ENCODE measurements at places on chromosomes 4 and X.

DNA sequence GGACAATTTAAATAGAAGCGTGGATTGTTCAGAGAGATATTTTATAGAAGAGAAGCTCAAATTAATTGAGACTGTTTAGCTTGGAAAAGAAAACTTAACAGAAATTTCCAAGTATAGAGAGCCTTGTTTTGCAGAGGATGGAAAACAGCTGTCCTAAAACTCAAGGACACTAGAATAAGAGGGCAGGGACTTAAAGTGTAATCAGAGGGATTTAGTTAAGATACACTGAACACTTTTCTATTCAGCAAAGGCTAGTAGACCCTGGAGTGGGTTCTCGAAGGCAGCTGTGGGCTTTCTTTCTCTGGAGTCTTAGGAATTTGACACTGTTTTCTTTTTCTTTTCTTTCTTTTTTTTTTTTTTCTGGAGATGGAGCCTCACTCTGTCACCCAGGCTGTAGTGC, 92.7 kb upstream of the ARX start:
- no peak for DNase-seq

- DNase-seq: no peak
Measured at GRCh38 chr4:40557736-40558135, 71.9 kb downstream of the RBM47 start.

DNA sequence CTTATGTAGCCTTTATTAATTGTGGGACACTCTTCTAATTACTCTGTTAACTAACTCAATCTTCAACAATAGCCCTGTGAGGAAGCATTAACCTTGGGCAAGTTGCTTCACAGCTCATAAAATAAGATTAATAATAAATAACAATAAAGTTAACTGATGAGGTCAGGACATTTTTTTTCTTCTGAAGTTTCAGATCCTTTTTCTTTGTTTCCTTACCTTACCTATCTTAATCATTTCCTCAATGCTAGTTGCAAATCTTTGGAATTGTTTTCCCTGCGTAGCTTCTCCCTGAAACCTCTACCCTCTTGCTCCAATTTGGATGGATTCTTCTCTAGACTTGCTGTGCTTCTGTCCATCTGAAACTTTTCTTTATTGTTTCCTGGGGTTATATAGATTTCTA, 17.5 kb upstream of the PLAC8 start:
- DNase-seq: no peak

- no peak for DNase-seq
Measured at GRCh38 chr4:124918559-124919122, 206.1 kb upstream of the ANKRD50 start.

DNA sequence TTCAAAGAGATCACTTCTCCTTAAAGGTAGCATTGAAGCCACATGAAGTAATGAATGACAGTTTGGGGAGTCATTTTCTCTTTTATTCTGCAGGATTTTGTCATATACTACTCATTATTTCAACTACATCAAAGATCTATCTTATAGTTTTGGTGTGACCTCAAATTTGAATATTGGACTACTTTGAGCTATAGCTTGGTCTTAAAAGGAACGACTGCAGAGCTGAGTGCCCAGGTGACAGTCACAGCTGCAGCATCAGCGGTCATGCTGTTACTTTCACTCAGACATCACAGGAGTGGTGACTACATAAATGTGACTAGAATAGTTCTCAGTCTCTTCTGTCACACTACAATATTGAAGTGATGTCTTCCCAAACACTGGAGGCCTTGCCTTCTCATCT, 10.7 kb upstream of the SPCS3 start:
- DNase-seq: no peak

GRCh38 chr4:72604324-72604723, 35.3 kb upstream of the ADAMTS3 start:
- DNase-seq: no peak

DNA sequence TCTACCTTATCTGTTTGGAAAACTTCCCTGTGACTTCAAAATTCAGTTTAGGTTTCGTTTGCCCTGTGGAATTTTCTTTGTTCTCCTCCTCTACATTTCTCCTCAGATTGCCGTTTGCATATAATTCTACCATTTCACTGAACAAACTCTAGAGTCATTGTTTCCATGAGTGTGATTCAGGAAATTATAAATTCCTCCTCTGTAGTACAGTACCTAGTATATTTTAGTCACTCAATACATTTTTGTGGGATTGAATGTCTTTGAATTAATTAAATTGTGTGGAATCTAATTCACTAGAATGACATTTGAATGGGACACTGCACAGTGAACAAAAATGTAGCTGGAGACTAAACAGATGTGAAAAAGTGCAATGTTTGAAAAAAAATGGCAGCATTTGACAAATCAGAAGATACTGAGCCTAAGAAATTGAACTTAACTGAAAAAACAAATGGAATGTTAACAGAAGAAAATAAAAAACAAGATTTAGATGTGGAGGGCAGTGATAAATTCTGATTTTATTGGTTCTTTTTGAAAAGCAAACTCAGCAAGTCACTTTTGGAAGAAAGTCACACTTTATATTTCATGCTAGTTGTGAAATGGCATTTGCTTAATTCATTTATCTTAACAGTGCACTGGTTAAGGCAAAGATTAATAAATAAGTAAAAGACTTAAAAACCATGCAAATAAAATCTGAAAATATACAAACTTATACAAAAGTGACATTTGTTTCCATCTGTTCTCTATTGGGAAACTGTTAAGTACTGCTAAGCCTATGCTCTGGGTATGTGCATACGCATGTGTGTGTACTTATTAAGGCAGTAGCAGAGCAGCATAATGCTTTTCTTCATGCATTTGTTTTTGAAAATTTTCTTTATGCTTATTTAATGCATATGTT, 512.3 kb downstream of the FAT4 start:
- DNase-seq: no peak

DNA sequence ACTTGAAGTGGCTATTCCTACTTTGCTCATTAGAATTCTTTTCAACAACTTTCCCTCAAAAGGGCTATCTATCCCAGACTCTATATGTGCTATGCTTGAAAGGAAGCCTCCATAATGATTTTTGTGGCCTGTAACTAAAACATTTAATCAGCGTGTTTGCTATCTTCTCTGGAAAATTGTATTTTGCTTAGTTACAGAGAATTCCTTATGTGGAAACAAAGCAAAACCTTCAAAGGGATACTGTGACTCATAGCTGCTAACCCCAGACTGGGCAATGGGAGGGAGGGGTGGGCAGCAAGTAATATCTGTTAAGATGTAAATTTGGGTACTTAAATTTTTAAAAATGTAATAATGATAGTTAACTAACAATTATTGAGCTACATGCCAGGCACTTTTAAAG, 3.7 kb downstream of the SLC25A14 start:
- DNase-seq: no peak

- no peak for DNase-seq
Measured at GRCh38 chr4:32196950-32197688, 1477.0 kb downstream of the PCDH7 start.

DNA sequence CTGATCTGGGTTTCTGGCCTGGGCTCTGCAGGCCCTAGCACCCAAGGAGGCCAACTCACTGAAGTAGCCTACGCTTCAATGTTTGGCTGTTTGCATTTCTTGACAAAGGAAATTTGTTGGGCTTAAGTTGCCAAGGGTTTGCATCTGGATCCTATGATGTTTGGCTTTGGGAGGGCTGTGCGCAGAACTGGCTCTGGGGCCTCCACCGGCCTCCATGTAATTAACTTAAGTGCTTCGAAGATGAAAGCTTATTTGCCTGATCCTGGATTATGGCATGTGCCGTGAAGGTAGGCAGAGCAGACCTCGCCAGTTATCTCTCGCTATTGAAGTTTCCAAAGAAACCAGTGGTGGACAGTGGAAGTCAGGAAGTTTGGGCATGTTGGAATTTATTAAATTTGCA, 124.3 kb upstream of the STX18 start:
- DNase-seq: no peak

GRCh38 chr4:118388606-118389005, 35.8 kb upstream of the PRSS12 start:
- no peak for DNase-seq

- DNase-seq: no peak
Measured at GRCh38 chr4:6472008-6472386, 417 bp downstream of the PPP2R2C start.

DNA sequence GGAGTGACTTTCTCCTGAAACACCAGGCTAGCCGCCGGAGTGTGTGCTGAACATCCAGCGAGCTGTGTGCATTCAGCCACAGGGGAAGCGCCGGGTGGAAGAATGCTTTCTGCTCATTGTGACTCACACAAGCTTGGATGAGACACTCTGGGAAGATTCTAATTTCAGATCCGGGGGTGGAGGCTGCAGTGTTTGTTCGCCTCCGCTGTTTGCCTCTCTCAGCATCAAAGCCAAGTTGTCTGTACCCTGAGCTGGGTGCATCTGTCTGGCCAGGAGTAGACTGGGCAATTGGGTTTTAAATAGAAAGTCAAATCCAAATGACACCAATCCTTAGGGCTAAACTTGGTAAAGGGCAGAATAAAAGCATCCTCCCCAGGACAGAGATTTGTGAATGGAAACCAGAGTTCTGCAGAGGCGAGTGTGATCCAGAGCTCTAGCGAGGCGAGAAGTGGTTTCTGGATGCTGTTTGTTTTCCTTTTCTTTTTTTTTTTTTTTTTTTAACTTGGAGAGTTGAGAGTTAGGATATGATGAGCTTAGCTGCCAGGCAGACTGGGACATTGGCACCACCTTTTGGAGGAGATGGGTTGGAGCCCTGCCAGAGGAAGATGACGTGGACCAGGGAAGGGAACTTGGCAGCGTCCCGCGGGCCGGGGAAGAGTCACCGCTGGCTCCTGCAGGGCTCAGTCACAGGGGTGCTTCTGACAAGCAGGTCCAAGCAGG, 196.0 kb upstream of the PSAPL1 start:
- no peak for DNase-seq

DNA sequence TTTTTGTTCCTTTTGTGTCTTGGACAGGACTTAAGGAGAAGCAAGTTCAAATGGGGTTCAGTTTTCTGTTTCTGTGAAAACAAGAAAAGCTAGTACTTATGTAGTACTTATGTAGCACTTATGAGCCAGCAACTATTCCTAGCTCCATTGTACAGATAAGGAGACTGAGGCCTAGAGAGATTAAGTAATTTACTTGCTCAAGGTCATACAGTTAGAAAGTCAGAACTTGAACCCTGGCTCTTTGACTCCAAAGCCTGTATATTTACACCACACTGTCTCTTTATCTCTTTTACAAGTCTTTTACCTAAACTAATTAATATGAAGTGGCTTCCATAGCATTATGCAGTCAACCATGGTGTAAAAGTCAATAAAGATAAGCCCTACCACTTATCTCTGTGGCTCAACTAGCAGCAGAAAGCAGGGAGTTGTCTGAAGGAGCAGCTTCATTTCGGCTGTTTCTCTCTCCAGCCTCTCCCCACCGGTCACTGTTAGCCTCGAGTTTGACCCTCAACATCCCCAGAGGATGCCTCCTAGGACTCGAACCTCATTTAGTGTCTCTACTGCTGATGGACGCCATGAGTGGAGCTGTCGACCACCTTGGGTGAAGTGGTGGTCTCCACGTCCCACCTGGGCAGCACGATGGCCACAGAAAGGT, 209.9 kb downstream of the SHROOM3 start:
- no peak for DNase-seq

- no peak for DNase-seq
Measured at GRCh38 chr4:123378794-123379193, 17.8 kb upstream of the SPRY1 start.

DNA sequence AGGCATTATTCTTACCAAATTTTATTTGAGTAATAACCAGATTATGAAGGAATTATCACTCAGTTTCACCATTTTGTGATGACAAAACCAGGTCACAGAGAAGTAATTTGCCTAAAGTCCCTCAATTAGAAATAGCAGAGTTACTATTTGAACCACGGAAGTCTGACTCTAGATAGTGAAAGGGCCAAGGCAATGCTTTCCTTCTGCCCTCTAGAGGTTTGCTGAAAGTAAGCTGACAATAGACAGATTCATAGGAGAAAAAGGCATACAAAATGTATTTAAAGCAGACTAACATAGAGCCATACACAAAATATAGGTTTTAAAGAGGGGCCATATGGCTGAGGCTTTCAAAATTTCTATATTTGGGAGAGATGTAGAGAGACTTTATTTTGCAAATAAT, 43.1 kb downstream of the CXXC4 start:
- no peak for DNase-seq

GRCh38 chr4:85842540-85842939, 367.6 kb downstream of the ARHGAP24 start:
- no peak for DNase-seq

DNA sequence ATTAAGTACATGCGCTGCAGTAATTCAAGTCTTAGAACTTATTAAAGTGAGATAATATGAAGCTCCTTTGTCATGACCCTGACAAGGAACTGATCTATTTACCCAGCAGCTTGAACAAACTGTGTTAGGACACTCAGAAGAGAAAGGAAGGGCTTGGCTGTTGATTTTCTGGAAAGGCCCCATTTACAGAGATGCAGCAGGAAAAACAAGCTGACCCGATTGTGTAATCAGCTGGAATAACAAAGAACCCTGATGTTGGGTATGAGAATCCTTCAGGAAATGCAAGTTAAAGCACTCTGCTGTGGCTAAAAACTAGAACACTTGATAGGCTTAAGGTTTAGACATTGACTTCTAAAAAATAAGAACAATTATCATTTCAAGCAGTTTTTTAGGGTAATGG, 64.8 kb downstream of the TBC1D9 start:
- no peak for DNase-seq

- DNase-seq: no peak
Measured at GRCh38 chrX:122625239-122625638, 558.8 kb upstream of the GRIA3 start.

- DNase-seq: no peak
Measured at GRCh38 chr4:73507541-73507940, 26.0 kb downstream of the AFM start.

DNA sequence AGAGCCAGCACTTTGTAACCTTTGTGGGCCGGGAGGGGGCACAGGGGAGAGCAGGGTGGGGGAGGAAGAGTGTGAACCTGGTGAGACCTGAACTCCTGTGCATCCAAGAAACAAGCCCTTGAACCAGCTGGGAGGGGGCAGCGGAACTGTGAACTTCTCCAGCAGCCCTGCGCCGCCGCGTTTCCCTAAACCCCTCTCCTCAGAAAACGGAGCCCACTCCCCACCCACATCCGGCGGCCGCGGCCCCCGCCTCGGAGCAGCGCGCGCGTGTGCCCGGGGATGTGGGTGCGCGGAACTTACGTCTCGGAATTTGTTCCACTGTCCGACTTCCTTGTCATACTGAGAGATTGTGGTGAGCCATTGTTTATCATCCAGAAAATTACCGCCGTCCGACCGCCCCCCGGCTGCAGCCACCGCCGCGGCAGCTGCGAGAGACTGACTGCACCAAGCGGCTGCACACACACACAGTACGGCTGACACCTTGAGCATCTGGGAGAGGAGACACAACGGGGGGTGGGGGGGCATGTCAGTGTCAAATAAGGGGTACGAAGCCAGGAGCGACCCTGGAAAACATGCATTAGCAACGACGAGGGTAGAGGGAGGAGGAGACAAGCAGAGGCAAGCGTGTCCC, 494 bp downstream of the SPOCK3 start:
- DNase-seq: no peak

- no peak for DNase-seq
Measured at GRCh38 chrX:32514986-32515385, 696.4 kb downstream of the DMD start.
